ENCODE measurements at places on chromosomes 7 and 10.

DNA sequence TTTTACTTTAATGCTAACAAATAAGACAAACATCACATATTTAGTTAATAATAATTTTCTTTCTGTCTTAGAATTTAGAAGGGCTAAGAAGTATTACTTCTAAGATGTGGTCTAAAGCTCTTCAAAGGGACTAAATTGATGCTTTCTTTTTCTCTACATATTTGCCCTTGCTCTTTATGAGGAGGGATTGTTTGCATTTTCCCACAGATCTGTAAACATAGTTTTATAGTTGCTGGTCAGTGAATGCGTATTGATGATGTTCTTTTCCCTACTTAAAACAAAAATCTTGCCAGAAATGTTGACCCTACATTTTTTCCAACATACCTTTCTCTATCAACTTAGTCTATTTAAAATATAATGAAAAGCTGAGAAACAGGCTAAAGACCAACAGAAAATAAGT is 372.4 kb upstream of the LRGUK start:
- DNase-seq, result no peak

GRCh38 chr10:75723319-75723980 is 292.0 kb downstream of the LRMDA start:
- DNase-seq, result no peak

DNA sequence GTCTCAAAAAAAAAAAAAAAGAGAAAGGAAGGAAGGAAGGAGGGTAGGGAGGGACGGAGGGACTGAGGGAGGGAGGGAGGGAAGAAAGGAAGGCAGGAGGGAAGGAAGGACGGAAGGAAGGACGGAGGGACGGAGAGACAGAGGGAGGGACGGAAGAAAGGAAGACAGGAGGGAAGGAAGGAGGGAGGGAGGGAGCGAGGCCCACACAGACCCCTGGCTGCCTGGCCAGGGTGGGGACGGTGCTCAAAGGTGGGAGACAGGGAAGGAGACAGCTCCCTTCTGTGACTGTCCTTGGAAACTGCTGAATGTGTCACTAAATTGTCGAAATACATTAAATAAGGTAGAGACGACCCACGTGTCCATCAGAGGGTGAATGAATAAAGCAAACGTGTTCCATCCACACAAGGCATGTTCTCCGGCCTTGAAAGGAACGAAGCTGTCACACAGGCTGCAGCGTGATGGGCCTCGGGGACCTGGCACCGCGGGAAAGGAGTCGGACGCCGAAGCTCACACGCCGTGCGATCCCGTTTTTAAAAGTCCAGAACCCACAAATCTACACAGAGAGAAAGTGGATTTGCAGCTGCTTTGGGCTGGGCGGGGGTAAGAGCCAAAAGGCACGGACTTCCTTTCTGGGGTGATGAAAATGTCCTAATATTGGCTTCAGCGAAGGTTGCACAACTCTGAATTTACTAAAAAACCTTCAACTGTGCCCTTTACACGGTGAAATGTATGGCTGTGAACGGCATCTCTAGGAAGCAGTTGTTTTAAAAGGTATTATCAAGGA is 23.3 kb downstream of the ADAP1 start:
- DNase-seq, result peak; percentile 13

DNA sequence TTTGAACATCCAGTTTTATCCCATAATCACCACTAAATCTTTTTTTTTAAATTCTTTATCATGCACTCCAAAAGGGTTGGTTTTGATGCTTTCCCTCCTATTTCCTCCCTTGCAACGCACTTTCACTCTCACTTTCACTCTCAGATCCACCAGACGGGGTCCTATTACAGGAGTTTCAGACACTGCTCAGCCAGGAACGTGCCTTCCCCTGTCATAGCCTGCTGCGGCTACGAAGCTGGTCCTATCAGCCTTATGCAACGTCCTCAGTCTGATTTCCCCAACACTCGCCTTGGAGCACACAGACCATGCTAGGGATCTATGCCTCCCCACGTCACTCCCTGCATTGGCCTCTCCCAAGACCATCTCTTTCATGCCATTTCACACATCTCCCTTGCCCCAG is 23.4 kb downstream of the ZPBP start:
- DNase-seq, result peak; percentile 23

GRCh38 chr10:48251152-48251524 is 23.4 kb downstream of the FRMPD2 start:
- DNase-seq, result no peak

DNA sequence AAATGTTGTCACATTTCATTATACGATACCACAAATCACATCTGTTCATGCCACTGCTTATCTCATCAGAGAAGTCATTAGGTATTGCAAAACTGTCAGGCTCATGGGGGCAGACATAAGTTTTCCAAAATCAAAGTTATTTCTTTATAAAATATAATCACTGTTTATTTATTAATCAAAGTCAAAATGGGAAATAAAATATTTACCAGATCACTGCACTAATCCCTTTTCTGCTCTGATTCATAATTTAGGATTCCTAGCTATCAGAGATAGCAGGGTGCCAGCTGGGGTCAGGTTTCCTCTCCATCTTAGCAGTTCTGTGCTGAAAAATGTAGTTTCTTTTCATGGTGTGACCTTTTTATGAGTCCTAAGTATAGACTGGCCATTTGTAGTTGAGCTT is 117.7 kb upstream of the LANCL2 start:
- no peak for DNase-seq

GRCh38 chr7:138067774-138068173 is 8.5 kb upstream of the AKR1D1 start:
- no peak for DNase-seq

DNA sequence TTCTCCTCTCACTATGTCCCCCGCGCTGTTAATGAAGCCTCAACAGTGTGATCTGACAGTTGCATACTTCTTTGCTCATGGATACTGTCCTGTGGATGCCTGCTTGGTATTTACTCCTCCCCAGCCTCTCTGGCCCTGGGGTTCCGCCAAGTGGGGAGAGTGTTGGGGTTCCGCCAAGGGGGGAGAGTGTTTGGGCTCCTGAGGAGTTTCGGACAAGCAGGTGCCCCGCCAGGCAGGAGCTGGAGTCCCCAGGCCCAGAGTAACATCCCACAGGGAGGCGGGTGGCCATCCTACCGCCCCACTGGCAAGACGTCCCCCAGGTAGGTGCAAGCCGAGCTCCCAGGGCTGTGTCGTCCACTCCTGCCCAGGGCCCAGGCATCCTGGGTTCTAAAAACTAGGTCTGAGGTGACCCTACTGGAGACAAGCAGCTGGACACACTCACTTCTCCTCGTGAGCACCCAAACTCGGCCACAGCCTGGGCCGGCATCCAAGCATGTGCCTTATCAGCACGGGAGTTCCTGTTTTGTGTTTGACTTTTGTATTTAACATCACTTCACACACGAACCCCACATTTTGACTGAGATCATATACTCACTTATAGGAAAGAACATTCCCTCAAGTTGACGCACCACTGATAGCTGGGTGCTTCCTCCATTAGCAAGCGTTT is 34.2 kb downstream of the CAMK2B start:
- no peak for DNase-seq

DNA sequence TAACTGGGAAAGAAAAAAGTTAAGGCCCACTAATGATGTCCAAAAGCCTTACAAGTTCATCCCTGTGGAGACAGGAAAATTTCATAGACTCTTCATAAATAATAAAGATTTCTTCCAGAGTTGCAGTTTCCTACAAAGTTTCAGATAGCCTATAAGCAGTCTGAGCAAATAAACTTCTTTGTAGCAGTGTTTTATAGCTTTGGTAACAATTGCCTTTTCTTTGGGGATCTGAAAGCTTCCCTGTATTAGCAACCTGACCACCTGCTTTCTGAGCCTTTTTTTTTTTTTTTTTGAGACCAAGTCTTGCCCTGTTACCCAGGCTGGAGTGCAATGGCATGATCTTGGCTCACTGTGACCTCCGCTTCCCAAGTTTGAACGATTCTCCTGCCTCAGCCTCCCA is 150.0 kb downstream of the NRBF2 start:
- no peak for DNase-seq

DNA sequence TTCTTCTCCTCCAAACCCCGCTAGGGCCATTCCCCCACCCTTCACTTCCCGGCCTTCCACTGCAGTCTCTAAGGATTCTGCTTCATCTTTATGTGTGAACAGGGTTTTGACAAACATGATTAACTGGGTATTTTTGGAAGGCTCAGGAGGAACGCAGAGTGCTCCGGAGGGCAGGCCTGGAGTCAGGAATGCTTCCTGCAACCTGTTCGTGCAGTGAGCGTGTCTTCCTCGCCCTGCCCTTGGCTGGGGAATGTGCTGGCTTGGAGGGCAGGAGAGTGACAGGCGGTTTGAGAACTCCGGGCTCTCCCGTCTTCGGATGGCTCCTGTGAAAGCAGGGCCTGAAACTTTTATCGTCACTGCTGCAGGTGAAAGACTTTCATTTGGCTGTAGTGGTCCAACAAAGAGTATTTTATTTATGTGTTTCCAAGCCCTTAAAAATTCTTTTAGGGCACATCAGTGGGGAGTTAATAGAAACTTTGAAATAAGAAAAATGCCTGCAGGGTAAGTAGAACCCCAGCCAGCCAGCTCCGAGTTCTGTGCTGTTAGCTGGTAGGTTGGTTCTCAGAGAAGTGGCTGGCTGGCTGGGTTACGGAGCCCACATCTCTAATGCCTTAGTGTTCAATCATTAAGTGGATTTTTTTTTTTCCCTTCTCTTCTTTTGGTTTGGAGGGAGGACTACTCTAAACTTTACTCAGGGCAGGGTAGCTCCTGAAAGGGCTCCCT is 51.0 kb downstream of the TCF7L2 start:
- no peak for DNase-seq

GRCh38 chr10:78739444-78740053 is 329.2 kb upstream of the ZMIZ1 start:
- DNase-seq, result no peak

DNA sequence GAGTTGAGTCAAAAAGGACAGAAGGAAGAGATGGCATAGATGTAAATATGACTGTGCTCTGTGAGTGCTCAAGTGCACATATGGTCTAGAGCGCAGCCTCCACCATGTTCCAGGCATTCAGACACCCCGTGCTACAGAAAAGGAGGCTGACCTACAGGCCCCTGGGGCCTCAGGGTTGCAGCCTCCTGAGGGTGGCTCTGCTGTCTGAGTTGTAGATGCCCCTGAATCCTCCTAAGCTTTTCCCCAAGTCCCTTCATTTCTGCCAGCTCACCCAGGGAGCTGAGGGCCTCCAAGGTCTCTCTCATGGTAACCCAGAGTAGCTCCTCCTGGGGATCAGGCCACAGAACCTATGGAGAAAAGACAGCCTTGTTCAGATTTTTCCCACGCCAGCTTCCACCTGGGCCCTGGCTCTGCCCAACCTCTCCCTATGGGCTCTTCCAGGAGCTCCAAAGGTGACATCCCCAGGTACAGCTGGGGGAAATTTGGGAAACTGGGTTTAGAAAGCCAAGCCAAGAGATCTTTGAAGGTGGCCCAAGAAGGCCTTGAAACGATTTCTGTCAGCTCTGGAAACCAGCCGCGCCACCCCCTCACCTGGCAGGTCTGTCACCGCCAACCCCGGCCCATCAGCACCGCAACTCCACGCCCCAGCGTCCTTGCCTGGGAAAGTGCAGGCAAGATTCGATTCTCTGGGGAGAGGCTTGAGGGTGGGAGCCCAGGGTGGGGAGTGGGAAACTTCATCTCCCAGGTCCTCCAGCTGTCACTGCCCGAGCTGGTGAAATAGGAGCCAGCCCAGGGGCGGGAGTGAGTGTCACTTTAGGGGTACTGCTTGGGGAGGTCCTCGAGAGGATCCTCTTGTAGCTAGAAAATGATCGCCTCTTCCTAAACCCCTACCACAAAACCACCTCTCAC is 2.4 kb downstream of the ZNF467 start:
- DNase-seq, result no peak

- no peak for DNase-seq
These were observed 212.1 kb upstream of the GRB10 start for GRCh38 chr7:50994753-50995319.

DNA sequence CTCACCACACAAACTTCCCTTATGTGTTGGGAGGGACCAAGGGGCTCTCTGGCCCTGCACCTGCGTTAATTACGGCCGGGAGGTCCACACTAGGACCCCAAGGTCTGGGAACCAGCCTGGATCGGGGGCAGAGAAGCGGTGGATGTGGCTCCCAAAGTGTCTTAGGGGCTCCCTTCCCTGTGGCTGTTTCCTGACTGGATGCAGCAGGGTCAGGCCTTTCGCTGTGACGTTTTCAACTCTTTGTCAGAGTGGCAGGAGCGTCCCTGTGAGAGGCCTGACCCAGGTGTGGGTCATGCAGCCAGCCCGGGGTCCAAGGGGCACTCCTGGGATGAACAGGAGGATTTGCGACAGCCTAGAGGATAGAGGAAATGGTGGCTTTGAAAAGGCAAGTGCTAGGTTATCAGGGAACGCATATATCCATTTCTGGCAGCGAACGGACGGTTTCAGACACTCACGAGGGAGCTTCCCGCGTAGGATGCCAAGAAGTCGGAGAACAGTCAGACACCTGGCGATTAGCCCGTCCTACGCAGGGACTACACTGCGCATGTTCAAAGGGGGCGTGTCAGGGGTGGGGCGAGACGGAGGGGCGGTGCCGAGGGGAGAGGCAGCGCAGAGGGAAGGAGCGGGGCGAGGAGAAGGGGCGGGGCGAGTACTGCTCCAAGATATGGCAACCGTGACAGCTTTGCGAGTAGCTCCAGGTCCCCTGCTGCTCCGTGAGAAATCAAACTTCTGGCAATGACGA is 46.2 kb upstream of the ZNF716 start:
- no peak for DNase-seq

DNA sequence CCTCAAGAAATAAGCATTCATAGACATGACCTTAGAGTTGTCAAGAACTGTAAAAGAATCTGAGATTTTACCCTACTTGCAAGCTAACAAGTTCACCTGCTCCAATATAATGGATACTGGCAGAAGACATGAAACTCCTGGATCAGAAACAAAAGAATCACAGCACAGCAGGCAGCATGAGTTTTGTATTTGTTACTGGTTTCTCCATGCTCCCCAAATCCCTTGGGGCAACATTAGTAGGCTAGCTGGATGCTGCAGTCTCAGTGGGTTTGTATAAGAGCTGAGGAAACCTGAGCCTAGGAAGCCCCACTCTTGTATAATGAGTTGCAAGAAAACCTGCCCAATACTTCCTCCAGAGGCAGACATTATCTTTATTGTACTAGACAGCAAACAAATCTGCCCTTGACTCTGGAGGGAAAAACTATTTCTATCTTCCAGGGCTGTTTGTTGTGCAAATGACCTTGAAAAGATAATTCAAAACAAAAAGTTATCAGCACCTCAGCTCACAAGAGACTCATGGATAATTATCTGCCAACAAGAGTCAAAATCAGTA is 64.8 kb downstream of the ABLIM1 start:
- no peak for DNase-seq

- DNase-seq, result peak; percentile 45
These were observed 33.8 kb downstream of the SPAG6 start for GRCh38 chr10:22379059-22379458.
